ENCODE measurements at places on chromosomes 2 and 18.

GRCh38 chr2:217974389-217975005 is 28.3 kb downstream of the TNS1 start:
- DNase-seq: no peak

DNA sequence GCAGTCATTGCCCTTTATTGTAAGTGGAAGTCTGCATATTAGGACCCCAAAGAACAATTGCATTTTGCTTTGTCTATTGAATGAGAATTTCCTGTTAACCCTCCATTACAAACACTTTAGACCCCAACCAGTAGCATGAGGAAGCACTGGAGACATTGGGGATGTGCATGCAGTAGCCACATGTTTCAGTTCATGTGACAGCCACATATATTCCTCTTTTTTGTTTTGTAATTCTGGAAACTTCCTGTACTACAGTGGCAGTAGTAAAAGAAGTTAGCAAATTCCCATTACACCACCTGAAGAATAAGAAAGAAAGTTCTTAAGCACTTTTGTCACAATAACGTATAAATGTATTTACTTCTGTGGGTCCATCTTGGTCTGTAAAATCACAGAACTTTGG is 281.1 kb upstream of the SLC14A2 start:
- DNase-seq: no peak

GRCh38 chr18:7290077-7290476 is 59.2 kb downstream of the LRRC30 start:
- DNase-seq: no peak

- peak; percentile 1 for DNase-seq
Measured at GRCh38 chr18:29003194-29003593, 826.3 kb upstream of the CDH2 start.

GRCh38 chr2:61993422-61994024 is 88.0 kb downstream of the COMMD1 start:
- DNase-seq: peak; percentile 80

DNA sequence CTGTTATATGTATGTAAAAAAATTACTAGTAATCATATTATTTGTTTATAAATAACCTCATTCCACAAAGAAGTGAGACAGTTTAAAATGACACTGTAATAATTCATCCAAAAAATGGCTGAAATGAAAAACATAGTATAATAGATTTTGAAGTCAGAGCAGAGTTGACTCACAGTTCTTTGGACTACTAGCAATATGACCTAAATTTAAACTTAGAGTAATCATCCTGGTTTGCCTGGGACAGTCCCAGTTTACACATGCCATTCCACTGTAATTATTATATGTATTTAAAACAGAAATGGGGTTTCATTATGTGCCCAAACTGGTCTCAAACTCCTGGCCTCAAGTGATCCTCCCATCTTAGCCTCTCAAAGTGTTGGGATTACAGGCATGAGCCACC is 48.3 kb downstream of the CCDC88A start:
- no peak for DNase-seq

DNA sequence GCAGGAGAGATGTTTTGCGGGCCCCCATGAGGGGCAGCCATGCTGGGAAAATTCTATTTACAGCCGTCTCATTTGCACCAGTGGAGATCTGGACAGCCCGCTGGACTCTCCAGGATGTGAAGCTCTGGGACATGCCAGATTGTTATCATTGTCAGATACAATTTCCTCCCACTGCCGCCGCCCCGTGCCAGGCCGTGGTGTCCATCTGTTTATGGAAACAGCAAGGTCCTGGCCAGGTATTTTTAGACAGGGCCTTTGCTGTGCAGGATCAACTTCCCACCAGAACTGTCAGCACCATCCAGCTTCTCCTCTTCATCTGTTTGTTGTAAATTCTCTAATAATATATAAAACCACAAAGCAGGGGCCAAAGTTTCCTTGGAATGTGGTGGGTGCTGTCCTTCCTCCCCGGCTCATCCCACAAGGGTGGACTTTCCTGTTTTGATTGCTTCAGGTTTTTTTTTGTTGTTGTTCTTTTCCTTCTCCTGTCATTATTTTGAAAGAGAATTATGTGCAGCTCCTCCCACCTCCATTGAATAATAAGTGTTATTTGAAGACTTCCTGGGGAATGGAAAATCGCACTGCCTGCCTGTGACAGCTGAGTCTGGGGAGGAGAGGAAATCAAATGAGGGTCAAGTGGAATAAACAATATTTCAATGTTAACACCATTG is 398.1 kb downstream of the TNS1 start:
- no peak for DNase-seq

- no peak for DNase-seq
Measured at GRCh38 chr2:226489775-226490541, 309.7 kb downstream of the IRS1 start.

DNA sequence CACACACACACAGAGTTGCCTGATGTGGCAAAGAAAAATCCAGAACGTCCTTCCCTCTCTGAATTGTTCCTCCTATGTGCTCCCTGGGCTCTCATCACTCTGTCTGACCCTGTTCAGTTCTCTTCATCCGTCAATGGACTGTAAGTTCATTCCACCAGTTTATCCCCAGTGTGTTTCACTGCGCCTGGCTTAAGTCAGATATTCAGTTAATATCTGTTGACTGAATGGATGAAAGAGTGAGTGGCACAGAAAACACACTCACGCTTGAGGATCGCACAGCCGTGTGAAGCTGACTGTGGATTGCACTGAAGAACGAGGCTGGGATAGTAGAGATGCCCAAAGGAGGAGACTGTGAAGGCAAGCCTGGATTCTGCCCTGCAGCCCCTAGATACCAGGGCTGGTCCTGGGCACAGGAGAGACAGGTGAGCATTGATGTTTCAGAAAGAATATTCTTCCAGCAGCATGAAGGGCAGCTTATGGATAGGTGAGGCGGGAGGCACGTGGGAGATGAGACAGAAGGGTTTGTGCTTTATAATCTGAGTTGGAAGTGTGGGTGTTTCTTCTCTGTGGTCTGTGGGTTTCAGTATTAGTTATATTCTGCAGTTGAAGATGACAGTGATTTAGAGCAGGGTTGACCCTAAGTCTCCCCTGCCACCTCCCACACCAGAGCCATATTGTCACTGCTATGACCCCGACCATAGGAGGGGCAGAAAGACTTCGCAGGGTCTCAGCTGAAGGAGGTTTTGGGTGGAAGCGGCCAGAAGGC is 129.9 kb downstream of the SOCS6 start:
- no peak for DNase-seq

- no peak for DNase-seq
Measured at GRCh38 chr2:235773188-235773928, 279.5 kb downstream of the AGAP1 start.

DNA sequence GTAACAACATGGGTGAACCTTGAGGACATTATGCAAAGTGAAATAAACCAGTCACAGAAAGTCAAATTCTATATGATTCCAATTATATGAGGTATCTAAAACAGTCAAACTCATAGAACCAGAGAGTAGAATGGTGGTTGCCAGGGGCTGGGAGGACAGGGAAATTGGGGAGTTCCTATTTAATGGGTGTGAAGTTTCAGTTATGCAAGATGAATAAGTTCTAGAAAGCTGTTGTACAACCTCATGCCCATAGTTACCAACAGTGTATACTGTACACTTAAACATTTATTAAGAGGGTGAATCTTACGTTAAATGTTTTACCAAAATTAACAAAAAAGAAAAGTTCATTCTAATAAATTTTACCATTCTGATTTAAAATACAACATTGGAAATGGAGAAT is 92.7 kb upstream of the WDSUB1 start:
- no peak for DNase-seq

DNA sequence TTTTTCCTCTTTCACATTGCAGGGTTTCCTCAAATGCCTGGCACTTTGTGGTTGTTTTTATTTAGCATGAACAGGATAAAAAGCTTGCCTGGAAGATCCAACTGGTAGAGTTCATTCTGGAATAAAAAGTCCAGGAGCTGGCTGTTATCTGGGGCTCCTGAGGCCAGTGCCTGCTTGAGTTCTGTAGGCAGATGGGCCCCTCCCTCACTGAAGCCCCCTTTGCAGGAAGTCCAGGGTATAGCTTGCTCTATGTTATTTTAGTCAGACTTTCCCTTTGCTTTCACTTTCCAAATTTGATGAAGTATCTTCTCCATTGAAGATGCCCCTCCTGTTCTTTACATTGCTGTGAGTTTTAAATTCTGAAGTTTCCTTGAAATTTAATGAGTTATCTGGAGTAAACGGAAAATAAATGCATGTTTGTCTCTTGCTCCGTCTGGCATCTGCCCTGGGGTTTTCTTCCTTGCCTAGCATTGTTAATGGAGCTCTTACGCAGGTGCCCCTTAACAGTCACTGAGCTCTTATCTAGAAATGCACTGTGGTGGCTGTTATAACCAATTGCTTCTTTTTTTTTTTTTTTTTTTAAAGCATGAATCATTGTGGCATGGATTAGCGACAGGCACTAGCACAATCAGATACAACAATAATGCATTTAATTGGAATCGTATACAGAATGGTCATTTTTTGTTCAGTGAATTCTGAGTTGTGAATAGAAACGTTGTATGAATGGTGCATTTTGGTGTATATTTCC is 27.0 kb upstream of the LPIN1 start:
- DNase-seq: no peak

DNA sequence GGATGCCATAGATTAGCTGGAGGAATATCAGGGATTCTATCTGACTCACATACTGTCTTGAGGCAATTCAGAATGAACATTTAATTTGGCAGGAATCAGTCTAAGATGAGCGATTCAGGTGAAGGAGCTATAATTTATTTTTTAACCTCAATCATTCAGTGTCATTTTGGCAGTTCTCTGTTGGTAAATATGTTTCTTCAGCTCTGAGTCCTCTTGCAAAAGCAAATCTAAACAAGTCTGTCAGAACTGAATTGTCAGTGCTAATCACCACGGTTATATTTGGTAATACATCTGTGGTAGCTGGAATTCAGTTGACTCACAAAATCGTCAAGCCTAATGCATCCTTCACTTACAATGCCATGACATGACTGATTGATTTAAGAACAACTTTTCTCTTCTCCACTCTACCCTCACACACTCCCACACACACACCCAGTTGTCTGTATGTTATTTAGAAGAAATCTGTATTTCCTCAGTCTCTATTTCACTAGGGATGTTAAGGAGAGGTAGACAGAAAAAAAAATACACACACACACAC is 516.6 kb upstream of the NXPH2 start:
- DNase-seq: no peak

DNA sequence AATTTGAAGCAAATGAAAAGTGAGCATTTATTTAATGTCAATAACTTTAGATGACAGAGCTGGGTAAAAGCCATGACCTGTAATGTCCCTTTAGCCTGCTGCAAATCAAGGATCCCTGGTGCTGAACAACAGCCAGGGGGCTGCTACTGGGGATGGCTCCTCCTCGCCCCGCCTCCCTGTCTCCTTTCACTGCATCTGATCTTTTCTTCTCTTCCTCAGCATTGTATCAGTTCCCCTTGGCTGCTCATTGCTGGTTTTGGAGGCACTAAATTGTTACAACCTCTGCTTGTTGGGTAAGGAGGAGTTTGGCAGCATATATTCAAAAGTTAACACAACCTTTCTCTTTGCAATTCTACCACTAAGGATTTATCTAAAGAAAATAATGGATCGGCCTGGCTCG is 236.3 kb upstream of the ID2 start:
- no peak for DNase-seq

DNA sequence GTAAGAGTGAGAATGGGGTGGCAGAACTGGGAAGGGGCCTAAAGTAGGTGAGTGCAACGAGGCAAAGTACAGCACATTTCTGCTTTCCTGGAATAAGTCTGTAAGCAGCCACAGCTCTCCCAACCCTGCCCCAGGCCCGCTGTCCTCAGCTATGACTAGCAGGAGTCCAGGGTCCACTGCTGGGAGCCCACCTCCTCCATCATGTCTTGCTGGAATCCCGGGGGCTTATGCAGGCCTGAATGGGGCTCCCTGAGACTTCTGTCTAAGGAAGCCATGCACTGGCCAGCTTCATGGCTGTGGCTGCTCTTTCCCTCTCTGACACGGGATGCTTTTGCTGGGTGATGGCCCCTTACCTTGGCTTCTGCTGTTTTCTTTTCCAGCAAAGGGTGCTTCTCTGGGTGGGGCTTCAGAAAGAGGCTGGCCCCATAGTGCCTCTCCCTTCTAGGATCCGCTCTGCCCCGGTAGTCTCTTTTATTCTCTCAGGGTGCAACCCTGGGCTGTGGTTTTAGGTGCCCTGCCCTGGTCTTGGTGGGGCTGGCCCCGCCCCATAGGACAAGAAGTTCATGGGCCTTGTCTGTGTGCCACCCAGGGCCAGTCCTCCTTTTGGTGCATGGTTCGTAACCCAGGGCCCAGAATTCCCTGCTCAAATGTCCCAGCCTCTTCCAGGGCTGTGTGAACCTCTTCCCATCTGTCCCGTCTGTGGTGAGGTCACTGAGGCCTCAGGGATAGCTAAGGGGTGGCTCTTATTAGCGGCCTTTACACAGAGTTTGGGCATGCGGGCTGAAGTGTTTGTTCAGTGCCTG is 33.8 kb upstream of the POLE4 start:
- DNase-seq: no peak

GRCh38 chr2:65053199-65053598 is 3.0 kb upstream of the CEP68 start:
- DNase-seq: peak; percentile 73

DNA sequence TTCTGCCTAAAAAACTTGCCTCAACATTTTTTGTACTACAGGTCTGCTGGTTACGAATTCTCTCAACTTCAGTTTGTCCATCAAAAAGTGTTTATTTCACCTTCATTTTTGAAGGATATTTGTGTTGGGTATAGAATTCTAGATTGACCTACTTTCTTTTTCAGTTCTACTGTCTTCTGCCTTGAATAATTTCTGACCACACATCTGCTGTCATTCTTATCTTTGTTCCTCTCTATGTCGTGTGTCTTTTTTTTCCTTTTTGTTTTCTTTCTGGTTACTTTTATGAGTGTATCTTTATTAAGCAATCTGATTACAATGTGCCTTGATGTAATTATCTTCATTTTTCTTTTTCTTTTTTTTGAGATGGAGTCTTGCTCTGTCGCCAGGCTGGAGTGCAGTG is 25.3 kb downstream of the ADCY3 start:
- DNase-seq: no peak

GRCh38 chr2:40752796-40753195 is 300.9 kb upstream of the SLC8A1 start:
- no peak for DNase-seq

GRCh38 chr2:159187106-159187505 is 99.4 kb downstream of the WDSUB1 start:
- DNase-seq: no peak

All from NB4 (cell line).